Renal cortical epithelial cell (primary cell): ENCODE measurements at places on chromosomes 11 and 22.

DNA sequence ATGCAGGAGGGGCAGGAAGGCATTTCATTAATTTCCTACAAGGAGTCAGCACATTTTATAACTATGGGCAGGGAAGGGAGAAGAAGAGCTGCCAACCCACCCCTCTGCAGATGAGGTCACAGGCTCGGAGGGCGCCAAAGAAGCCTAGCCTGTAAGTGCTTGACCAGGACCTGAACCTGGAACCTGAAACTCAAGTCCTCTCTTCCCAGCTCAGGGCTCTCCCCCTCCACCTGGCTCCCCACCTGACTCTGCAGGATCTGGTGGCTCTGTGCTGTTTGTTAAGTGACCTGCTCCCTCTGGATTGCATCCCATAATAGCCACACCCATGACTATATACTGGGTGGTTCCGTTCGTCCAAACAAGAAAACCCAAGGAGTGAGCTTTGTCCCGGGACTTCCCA, 27.3 kb downstream of the SCGB1A1 start:
- DNase-seq, result no peak

DNA sequence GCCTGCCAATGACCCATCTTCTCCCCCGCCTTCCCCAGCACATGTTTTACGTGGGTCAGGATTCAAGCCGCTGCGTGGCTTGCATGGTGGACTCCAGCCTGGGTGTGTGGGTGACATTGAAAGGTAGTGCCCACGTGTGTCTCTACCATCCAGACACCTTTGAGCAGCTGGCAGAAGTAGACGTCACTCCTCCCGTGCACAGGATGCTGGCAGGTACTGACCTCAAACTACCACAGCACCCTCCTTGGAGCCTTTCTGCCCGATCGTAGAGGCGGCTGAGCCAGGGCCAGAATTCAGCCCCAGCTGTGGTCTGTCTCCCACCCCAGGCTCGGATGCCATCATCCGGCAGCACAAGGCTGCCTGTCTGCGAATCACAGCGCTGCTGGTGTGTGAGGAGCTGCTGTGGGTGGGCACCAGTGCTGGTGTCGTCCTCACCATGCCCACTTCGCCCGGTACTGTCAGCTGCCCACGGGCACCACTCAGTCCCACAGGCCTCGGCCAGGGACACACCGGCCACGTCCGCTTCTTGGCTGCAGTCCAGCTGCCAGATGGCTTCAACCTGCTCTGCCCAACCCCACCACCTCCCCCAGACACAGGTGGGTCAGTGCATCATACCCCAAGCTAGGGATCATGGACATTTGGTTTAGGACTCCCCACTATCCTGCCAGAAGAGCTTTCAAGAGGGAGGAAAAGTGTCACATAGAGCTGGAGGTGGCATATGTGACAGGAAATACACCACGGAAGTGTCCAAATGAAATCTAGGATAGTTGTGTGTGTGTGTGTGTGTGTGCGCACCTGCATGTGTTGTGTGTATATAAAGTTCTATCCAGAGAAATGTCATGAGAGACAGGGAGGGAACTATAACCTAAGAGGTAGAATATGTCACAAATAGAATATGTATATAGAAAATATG, 10.6 kb upstream of the RELT start:
- DNase-seq, result no peak

DNA sequence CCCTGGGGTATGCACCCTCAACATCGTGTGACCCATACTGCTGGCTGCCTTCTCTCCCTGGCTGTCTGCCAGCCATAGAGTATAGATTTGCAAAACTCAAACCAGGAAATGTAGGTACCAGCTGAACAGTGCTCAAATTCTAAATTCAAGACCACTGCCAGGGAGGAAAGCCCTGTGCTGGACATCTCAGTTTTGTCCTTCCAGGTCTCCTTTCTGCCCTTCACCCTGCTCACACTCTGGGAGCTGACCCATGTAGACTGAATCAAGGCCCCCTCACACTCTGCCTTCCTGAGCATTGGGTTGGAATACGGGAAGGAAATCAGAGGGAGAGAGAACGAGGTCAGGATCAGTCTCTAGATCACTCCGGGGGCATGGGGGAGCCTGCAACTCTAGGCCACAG, 12.4 kb upstream of the DRD2 start:
- DNase-seq, result no peak

DNA sequence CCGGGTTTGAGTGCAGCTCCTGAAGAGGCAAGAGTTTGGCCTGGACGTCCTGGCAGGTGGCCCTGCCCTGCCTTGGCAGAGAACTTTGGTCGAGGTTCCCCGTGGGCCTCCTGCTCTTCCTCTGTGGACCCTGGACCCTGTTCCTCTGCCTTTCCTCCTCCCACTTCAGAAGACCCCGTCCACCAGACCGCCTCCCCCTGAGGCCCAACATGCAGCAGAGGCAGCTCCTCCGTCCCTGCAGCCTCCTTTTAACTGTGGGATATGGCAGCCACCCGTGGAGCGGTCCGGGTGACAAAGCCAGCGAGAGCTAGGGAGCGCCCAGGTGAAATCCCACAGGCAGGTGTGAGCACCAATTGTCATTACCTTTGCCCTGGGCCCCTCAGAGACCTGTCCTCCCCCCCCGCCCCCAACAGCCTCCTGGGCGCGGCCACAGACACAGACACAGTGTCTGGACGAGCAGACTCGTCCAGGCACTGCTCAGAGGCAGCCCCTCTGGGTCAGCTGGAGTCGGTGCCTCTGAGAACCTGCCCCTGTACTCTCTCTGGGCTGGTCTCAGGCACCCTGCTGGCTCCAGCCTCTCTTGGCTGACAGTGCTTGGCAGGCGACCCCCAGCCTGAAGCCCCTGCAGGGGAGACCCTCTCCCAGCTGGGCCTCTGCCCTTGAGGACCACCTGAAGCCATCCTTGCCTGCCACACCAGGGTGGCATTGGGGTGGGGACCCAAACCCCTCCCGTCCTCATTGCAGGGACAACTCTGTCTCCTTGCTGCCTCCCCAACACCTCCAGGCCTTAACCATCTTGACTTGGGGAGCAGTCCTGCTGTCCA, 4.1 kb upstream of the PTDSS2 start:
- DNase-seq, result no peak

DNA sequence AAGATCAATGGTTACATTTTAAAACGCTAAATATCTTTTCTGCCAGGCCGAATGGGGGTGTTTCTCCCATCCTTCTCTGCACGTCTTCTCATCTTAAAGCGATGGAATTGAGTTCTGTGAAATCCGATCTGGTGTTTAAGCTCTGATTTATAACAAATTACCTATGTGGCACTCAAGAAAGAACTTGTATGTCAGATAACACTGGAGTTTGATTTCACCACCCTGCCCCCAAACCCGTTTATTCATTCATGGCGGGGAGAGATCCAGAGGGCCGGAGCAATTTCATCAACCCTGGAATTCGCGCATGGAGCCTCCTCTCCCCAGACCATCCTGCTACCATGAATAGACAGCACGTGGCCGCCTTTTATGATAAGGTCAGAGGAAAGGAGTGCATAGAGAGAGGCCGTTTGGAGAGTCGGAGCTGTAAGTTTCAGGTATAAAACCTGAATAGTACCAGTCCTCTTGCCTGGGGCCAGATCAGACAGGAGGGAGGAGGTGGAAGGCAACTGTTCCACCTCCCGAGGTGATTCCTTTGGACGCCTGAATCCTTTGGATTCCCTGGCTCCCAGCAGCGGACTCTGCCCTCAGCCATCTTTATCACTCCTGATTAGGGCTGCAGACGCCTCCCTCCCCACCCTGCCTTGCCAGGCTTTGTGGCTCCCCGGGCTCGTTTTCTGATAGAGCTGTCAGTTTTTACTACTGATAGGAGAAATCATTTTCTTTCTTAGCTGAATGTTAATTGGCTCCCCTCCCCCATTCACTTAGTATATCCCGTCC, 27.3 kb upstream of the NFAM1 start:
- no peak for DNase-seq

- DNase-seq, result no peak
Observed at GRCh38 chr11:59705294-59705693, 8.4 kb downstream of the OR10V1 start.

DNA sequence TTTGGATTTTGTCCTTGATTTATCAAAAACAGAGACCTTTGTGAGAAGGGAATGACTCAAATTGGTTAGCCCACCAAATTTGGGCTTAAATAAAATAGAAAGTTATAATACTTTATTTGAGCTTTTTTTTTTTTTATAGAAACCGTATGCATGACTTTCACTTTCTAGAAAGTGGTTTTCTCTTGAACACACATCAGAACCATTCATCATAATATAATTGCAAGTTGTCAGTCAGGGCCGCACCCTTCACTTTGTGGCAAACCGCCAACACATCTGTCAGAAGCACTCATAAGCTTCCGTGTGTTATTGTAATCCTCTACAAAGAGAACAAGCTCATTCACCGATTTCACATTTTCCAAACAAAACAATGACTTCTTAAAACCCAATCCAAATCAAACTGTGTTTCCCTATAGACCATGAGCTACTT, 76.1 kb downstream of the SOX6 start:
- no peak for DNase-seq

- peak; percentile 12 for DNase-seq
Observed at GRCh38 chr22:33126881-33127280, 68.7 kb upstream of the SYN3 start.

- no peak for DNase-seq
Observed at GRCh38 chr11:95247127-95247684, 16.2 kb upstream of the SESN3 start.

DNA sequence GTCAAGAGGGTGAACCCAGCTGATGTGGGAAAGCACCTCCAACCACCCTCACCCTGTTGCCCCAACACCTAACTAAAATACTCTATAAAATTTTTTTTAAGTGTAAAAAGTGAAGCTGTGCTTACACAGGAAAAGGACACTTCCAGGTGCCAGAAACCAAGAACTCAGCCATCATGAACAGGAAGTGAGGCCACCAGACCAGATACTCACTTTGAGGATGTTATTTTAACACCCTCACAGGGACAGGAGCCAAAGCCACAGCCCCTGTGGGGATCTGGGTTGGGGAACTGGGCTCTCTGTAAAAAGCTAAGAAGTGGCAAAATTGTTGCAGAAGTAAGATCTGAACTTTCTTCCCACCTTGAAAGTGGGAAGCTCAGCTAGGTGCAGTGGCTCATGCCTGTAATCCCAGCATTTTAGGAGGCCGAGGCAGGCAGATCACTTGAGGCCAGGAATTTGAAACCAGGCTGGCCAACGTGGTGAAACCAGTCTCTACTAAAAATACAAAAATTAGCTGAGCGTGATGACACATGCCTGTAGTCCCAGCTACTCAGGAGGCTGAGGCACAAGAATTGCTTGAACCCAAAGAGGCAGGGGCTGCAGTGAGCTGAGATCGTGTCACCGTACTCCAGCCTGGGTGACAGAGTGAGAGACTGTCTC, 3.8 kb downstream of the RSPH14 start:
- no peak for DNase-seq

DNA sequence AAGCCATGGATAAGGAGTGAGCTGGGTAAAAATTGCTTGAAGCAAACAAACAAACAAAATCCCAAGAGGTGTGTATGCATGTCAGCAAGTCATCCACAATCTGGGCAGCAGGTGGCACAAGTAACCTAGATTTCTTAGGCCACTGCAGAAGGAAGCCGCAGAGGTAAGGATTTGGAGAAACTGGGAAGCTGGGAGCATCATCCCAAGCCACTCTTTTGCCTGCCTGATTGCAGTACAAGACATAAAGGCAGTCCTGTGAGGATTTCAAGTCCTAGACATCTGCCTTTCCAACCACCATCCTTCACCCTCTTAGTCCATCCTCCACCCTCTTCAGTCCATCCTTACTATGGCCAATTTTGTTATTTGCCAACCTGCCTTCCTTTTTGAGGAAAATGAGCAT, 67.2 kb upstream of the BMAL1 start:
- peak; percentile 84 for DNase-seq

DNA sequence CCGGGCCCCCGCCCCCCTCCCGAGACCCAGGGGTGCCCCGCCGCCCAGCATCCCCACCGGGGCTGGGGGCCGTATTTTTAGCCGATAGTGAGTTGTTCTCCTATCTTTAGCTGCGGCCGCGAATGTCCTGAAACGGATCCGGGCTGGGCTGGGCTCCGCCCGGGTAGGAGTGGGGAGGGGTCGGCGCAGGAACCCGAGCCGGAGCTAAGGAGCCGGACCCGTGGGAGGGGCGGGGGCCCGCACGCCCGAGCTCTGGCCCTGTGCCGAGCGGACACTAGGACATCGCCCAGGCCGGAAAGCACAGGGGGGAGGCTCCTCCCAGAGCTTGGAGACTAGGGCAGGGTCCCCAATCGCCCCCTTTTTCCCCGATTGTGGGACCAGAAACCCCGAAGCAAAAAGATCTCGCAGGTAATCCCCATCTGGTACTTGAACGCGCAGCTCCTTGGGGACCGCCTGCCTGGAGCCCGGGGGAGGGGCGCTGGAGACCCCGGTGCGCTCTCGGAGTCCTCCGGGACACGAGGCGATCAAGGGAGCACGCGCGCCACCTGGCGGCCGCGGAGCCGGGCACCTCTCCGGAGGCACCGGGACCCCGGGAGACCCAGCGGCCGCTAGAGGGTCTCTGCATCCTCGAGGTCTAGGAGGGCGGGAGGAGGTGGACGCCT, 669 bp downstream of the CDC42EP2 start:
- no peak for DNase-seq

- no peak for DNase-seq
Observed at GRCh38 chr11:110301032-110301431, 4.6 kb upstream of the RDX start.

DNA sequence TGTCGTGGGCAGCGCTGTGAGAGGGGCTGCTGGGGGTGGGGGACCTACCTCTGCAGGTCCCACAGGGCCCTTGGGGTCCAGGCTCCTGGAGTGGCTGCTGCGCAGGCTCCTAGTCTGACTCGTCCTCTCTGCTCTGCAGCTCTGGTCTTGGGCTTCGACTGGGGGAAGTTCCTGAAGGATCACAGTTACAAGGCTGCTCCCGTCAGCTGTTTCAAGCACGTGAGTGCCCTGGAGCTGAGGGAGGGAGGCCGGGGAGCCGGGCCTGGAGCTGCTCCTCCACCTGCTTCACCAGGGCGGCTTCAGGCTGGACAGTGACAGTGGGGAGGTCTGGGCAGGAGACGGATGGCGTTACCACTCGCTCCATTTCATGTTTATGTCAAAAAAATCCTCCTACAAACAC, 11.9 kb downstream of the L3MBTL2 start:
- no peak for DNase-seq

- DNase-seq, result no peak
Observed at GRCh38 chr11:83205608-83206185, 12.2 kb downstream of the ANKRD42 start.

DNA sequence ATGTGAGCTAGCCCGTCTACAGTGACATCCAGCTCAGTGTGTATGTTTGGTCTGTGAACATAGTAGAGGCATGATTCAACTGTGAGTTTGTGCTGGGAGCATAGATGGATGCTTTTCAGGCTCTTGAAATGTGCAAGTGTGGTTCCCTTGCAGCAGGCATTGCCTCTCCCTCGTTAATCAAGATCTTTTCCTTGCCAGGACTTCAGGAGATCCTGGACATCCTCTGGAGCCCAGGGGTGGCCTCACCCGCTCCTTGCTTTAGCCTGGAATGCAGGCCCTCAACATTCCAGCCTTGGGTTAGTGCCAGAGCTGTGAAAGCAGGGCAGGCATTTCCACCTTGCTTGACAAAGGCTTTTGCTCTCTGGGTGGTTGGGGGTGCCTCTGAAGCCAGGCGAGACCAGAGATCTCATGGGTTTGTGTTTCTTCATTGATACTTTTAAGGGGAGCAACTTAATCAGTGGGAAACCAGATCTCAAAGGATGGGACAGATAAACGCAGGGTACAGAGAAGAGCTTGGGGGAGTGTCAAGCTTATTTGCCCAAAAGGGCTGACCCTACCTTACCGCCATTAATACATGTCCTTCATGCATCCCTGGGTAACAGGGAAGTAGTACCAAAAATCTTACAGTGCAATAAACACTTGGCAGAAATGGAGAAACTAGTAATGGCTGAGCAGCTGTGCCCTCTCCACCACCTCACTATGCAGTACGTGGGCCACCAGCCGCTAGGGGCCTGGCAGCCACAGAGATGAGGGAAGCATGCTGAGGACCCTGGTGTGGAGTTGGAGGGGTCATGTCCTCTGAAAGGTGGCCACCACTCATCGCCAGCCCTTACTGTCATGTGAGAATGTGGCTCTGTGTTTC, 72.1 kb downstream of the PTPRJ start:
- peak; percentile 85 for DNase-seq
